T-cell (primary cell): ENCODE measurements at places on chromosomes 1 and 21. TPM values are rescaled to one million over a fixed set of nuclear protein-coding genes. Genes with fewer than 3 reads are reported as not detected.

- no peak for DNase-seq
These were observed 34.4 kb upstream of the COL18A1 start for GRCh38 chr21:45370575-45370974.

GRCh38 chr1:94554580-94554979 is 13.0 kb upstream of the F3 start:
- DNase-seq = no peak

DNA sequence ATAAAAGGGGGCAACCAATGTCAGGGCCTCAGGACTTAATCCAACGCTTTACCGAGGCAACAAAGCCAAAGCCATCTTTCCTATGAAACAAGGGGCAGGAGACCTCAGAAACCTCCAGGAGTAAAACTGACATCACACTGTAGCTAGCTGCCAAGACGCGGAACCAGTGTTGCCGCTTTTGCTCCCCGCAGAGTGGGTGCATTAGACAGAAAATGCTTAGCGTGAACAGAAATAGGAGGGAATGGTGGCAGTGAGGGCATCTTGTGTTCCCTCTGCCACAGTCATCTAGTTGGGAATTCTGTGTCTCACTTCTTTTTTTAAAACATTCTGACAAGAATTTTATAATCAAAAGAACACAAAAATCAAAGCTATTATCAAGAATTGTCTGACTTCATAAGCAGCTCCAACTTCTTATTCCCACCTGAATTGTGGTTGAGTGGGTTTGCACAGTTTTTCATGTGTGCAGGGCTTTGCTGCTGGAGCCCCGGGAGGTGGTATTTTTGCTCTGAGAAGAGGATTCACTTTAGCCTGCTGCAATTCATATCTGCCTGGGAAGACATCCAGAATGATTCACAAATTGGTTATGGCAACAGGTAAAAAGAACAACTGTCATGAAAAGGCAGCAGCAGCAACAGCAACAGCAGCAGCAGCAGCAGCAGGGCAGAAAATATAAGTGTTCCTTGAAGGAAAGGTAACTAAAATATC is 82.2 kb upstream of the DIRAS3 start:
- DNase-seq = no peak

DNA sequence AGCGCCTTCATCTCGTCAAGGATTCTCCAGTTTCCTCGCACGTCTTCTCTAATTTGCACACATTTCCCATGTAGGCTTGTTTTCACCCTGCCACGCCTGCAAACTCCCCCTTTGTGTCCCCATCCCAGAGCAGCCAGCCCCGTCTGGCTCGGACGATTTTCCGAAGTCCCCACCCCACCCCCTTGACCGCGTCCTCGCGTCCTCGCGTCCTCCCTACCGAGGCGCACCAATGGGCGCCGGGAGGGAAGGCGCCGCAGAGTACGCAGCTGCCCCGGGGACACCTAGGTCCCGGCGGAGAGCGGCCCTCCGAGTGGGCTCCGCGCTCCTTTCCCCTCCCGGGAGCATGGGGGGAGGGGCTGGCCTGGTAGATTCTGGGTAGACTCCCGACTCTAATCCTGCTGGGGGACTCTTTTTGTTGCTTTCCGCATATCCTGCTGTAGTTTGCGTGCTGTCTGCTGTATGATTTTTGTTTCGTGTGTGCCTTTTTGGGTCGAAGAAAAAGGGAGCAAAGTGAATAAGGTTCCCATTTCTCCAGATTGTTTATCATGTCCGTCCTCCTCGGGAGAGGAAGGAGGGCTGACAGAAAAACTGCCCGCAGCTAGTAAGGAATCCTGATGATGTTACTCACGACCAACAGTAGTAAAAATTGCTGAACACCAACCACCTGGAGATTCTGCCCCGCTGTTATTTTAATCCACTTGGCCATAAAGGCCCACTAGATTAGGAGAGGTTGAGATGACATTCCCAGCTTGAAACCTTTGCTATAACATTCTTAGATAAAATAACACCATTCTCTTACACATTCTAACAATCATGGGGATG is 1.5 kb downstream of the CACHD1 start:
- DNase-seq = no peak

Gene EPHX1
- 0.98 TPM for total RNA-seq

Gene PMF1
- total RNA-seq = 57.6 TPM
